ENCODE measurements at places on chromosomes 6 and 20.

DNA sequence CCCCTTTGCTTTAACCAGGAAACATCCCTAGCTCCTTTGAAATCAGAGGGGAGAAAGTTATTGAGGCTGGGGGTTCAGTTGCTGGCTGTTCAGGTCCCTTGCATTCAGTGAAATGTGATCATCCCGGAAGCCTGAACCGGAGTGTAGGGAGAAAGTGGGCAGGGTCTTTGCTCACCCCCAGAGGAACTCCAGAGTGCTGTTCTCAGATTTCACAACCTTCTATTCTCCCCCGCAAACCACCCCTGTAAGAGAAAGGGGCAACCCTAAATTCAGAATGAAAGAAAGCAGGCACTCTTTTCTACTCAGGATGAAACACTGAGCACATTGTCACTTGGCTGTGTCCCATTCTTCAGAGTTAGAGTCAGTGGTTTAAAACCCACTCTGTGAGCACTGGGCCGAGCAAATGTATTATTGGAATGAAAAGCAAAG is 139.8 kb downstream of the KHDC1L start:
- no peak for DNase-seq

DNA sequence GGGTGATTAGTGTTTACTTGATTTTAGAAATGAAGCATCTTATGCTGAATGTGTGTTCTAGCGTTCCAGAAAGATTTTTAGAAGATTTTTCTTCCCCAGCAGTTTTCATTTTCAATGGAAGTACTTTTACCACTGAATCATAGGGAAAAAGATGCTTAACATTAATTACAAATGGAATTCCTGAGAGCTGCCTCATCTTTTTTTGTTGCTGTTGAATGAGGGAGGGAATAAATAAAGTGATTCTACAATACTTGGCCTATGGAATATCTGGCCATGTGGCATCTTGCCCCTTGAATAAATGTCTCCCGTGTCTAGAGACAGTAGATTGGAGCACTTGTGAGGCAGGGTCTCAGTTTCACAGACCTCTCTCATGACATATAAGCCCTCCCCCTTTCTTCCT is 44.1 kb upstream of the SLC22A1 start:
- no peak for DNase-seq

DNA sequence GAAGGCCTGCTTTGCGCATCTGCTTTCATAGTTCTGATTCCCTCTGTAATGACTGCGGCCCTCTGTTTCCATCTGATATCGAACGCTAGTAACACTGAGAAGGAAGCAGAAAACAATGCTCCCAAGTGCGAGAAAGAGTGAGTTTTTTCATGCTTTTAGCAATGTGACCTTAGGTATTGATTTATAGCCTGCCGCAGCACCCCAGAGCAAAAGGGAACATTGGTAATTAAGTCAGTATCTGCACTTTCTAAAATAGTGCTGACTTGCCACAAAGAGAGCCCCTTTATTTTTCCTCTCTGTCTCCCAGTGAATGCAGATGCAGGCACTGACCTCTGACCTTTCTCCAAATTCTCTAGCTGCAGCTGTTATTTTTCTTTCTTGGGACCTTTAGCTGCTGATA is 129.8 kb downstream of the HDGFL1 start:
- no peak for DNase-seq

GRCh38 chr6:37628611-37629320 is 68.9 kb downstream of the MDGA1 start:
- DNase-seq: no peak

GRCh38 chr6:156862711-156863110 is 85.5 kb downstream of the ARID1B start:
- DNase-seq: no peak

- no peak for DNase-seq
Measured at GRCh38 chr6:1475174-1475573, 85.8 kb downstream of the FOXF2 start.

DNA sequence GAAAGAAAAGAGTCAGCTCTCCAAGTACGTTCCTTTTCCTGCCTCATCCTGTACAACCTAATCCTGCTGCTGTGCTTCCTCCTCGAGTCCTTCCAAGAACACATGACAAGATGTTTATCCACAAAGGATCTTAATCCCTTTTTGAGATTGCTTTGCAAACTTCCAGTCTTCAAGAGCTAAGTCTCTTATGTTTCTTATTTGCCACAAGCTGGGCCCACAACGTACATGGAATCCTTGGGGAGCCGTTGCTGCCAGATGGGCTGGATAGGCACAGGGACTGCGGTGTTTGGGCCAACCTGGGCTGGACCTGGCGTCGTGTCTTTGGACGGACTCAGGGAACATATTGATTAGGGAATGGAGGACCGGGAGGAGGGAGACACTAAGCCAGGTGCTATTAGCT is 79.7 kb upstream of the AFDN start:
- no peak for DNase-seq

- no peak for DNase-seq
Measured at GRCh38 chr6:111803804-111804203, 69.4 kb downstream of the FYN start.

GRCh38 chr6:148491638-148492251 is 149.1 kb downstream of the SASH1 start:
- no peak for DNase-seq

- DNase-seq: no peak
Measured at GRCh38 chr6:40740518-40740917, 153.4 kb upstream of the LRFN2 start.

- no peak for DNase-seq
Measured at GRCh38 chr20:11894062-11894461, 23.6 kb upstream of the BTBD3 start.

DNA sequence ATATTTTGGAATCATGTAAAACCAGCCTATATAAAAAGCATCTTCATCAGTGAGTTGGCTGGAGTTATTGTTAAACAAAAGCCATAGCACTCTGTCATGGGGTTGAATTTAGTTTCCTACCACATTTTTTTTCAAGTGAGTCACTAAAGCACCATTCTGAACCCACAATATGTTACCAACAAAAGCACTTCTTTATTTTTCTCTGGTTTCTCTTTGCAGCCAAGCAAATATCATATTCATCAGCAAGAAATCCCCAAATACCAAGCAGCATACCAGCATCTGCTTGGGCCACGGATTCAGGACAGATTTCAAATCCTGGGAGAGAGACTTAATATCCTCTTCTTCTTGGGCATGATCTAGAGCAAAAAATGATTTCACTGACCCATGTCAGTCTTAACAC is 441.4 kb downstream of the BCKDHB start:
- no peak for DNase-seq

DNA sequence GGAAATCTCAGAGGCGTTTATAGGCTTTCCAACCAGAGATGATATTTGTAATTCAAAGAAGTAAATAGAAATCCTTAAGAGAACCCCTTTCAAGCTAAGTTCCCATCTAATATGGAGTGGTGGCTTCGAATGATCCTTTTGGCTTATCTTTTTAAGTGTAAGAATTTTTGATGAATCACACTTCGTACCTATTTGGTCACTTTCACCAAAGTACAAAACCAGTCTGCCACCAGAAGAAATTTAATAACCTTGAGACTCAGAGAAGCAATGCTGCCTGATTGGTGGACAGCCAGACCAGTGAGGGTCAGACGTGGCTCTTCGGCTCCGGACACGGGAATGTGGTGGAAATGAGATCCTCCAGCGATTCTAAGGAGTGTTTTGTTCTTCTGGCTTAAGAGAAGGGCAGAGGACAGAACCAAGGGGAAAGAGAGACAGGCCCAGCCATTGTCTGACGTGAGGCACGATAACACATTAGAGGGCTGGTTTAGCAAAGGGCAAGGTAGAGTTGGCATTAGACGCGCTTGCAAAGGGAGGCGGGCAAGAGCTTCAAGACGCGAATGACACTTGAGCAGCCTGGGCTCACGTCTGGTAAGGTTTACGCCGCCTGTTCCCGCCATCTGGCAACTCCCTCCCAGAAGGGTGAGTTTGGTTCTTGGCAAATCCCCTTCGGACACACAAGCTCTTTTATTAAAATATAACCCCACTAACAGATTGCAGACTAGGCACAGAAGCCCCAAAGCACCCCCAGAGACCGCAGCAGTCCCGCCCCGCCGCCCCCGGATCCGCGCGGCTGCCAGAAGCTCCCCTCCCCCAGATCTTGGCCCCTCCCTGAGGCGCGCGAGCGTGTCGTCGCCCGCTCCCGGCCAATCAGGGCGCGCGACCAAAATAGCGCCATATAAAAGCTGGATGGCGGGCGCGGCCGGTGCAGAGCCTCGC is 50.0 kb upstream of the EZR start:
- peak; percentile 90 for DNase-seq

GRCh38 chr6:40719671-40720374 is 132.7 kb upstream of the LRFN2 start:
- DNase-seq: no peak

DNA sequence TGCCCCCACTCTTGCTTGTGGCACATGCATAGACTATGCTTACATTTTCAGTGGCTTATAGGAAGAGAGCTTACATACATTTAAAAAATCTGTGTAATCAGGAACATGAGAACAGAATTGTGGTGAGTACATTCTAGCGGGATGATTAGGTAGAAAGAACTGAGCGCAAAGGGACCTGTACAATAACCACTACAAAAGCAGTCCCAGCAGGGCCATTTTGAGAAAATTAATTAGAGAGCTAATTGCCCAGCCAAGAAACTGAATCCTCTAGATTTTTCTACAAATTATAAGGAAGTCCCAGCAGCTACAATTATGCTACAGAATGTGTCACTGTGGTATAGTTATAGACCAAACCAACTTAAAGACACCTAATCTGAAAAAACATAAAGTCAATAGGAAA is 105.6 kb upstream of the TNFAIP3 start:
- DNase-seq: no peak

DNA sequence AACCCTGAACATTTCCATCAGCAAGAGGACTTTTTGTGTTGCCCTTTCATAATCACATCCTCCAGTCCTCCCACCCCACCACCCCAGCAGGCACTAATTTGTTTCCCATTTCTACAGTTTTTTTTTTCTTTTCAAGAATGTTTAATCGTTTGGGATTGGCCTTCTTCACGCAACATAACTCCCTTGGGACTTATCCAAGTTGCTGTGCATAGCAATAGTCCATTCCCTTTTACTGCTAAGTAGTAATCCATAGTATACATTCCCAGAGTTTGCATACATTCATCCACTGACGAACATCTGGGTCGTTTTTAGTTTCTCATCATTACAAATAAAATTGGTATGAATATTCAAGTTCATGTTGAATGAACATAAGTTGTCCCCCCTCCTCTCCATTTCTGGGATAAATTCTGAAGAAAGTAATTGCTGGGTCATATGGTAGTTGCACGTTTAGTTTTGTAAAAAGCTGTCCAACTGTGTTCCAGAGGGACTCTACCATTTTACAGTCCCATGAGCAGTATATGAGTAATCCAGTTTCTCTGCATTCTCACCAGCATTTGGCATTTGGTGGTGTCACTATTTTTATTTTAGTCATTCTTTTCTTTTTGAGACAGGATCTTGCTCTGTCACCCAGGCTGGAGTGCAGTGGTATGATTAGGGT is 90.8 kb downstream of the DOK5 start:
- DNase-seq: no peak

GRCh38 chr20:37703035-37703845 is 9.4 kb downstream of the CTNNBL1 start:
- DNase-seq: no peak

- no peak for DNase-seq
Measured at GRCh38 chr6:13328875-13329183, 492 bp upstream of the TBC1D7 start.

DNA sequence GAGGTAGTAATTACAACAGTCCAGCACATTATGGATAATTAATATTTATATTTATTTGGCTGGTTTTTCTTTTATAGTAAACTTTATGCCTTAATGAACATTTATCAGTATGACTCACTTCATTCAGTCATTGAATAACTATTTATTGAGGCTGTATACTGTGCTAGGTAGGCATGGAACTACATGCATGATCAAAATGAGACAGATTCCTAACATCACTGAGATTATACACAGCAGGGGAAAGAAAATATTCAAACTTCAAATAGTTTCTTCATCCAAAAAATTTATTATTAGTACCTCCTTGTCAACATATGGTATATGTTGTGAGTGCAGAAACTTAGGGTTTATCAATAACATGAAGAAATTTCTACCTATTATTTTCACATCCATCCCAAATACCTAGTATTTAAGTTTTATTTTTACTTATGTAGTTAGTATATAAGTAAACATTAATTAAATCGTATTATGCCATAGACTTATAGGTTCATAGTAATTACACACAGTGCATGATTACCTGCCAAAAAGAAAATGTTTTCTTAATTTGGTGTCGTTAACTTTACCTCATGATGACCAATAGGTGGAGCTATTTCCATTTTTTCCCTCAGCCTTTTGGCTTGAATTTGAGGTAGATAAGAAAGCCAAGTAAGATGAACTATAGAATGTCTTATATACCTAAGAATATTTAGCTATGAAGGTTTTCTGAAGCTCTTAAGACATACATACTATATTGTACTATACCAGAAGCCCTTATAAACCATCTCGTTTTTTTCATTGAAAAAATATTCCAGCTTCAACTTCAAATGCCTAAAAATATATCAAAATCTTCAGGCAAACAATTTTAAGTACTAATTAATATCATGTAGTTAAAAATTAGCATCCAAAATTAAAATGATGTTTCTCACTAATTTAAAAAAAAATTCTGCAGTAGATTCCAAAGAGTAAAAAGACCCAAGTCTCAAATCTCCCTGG is 12.5 kb upstream of the TMEM30A start:
- peak; percentile 6 for DNase-seq

- no peak for DNase-seq
Measured at GRCh38 chr6:88248709-88249321, 82.7 kb upstream of the CNR1 start.

DNA sequence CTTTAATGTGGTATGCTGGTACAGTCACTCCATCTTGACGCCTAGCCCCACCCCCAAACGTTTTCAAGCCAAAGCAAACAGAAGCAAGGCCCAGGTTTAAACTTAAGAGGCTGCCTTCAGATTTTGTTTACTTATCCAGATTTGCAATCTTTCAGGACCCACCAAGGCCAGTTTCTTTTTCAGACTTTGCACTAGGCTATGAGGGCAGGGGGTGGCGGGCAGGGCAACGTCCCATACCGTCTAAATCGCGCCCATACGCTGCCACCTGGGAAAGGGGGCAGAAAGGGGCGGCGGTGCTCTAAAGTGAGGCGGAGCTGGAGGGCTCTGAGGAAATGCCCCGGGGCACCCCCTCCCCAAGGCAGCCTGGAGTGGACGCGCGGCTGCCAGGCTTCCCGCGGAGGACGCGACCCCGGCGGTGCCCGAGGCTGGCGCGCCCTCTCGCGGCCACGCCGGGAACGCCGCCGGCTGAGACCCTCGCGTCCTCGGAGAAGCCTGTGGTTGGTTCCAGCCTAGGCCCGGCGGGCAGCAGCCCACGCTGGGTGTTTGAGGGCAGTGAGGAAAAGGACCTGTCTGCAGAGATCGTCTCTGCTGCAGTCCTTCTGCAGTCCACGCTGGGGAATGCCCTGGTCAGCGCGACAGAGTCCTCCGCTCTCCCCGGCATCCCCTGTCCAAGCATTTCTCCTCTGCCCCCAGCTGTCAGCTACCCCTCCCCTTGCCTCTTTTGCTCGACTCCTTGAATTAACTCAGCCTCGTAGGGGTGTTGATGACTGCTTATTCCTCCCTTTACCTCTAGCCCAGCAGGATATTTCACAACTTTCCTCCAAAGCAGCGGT is 129.2 kb upstream of the PRND start:
- peak; percentile 66 for DNase-seq

GRCh38 chr20:62888406-62888805 is 26.8 kb upstream of the TCFL5 start:
- DNase-seq: no peak

Measured in HuH-7.5 (cell line).